Stimulated activated CD4-positive, alpha-beta T cell treated with anti-CD3 and anti-CD28 coated beads, Interleukin-15, amount 100 ng/mL, for 1 hour (primary cell): ENCODE measurements at places on chromosomes 3 and 15.

DNA sequence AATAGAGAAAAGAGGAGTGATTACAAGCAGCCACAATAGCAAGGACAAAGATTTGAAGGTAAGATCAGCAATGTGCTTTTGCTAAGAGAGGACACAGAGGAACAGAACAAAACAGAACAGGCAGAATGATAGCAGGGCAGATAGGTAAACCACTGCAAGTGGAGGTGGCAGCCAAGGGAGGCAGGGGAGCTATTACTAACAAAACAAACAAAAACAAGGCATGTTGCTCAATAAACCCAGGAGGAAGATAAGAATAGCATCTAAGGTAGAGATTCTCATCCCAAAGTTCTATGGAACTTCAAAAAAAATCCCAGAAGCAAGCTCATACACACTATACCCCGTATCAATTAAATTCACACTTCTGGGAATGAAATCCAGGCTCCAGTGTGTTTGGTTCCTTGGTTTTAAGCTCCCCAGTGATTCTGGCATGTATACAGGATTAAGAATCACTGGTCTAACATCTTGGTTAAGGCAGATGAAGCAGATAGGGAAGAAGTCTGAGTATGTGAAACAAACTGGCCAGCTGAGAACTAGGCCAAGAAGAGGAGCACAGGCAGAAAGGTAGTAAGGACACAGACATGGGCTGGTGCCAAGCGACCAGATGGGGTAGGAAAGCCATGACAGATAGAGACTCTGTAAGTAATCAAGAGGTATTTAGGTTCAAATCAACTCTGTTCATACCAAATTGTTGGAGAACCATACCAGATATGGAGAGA, 189.2 kb downstream of the DTWD1 start:
- DNase-seq: no peak

DNA sequence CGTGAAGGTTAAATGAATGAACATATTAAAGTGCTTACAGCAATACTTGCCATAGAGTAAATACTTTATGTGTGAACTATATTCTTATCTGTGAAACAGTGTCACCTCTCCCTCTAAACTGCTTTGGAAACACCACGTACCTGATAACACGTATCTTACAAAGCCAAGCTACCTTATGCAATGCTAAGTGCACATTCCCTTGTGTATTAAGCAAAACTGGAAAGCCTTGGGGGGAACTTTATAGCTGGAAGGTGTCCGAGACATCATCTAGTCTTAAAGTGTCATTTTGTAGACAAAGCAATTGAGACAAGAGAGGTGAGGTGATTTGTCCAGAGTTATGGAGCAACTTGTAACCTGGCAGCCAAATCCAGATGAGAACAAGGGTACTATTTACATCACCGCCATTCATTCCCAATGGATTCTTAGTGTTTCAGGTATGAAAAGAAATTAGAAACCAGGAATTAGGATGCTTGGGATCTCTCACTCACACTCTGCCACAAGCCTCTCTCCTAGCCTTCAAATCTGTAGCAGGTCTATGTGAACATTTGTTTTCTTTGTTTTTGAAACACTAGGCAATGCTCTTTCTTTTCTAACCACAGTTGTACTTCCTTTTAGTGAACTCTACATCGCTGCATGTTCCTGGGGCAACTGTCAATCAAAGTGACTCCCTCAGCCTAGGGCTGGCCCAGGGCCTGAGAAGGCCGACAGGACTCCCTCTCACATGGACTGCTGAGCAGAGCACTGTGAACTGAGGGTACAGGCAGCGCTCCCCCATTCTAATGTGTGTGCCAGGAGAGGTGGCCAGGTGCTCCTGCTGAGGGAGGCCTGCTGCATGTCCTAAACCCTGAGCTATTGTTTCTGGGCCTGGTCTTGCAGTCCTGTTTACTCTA, 13.9 kb upstream of the MGLL start:
- no peak for DNase-seq

DNA sequence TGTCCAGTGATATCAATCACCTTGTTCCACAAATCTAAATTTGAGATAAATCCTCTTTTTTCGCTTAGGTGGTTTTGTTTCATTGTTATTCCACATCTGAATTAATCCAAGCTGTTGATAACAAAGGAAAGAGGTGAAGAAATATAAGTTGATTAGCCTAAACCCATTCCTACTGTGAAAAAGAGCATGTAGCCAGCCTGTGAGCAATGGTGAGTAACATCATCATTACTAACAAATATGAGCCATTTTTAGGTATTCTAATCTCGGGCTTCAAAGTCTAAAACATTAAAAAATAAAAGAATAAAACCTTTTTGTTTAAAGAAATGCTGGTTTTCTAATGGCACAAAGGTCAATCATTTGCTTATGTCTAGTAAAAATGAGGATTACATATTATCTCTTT, 52.1 kb upstream of the P3H2 start:
- no peak for DNase-seq

GRCh38 chr3:19947549-19948225, 790 bp downstream of the RAB5A start:
- DNase-seq: peak; percentile 9

GRCh38 chr3:183161552-183162336, 790 bp downstream of the LAMP3 start:
- DNase-seq: no peak

DNA sequence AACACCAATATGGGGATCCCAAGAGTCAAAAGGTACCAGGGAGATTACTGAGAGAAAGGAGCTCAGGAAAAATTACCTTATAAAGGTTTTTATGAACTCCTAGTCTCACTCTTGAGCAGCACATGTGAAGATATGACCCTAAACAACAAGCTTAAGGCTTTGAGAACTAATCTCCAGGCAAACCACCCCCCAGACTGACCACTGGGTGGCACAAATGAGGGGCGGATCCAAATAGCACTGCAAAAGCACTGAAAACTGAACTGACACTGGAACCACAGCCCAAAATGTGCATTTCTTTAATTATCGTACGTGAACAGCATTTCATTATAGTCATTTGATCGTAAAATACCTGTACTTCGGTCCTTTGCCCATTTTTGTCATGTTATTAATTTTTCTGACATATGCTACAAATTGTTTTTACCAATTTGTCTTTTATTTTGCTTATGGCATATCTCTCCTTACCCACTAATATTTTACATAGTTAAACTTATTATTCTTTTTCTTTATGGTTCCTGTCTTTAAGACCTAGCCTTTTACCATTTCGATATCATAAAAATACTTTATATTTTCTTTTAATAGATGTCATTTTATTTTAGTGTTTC, 31.5 kb upstream of the TFDP2 start:
- no peak for DNase-seq

GRCh38 chr3:42116466-42116865, 25.3 kb downstream of the TRAK1 start:
- DNase-seq: no peak

DNA sequence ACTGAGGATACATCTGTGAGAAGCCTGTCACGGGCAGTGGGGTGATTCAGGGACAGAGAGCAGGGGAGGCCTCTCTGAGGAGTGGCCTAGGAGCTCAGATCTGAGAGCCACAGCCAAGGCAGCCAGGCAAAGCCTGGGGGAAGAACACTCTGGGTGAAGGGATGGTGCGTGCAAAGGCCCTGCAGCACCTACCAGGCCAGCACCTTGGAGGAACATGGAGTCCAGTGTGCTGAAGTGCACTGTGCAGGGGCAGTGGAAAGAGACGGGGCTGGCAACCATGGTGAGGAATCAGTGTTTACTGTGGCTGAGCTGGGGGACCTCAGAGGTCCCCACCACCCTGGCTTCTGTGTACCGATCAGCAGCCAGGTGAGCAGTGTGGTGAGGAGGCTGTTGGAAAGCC, 48.0 kb downstream of the NUP210 start:
- no peak for DNase-seq

DNA sequence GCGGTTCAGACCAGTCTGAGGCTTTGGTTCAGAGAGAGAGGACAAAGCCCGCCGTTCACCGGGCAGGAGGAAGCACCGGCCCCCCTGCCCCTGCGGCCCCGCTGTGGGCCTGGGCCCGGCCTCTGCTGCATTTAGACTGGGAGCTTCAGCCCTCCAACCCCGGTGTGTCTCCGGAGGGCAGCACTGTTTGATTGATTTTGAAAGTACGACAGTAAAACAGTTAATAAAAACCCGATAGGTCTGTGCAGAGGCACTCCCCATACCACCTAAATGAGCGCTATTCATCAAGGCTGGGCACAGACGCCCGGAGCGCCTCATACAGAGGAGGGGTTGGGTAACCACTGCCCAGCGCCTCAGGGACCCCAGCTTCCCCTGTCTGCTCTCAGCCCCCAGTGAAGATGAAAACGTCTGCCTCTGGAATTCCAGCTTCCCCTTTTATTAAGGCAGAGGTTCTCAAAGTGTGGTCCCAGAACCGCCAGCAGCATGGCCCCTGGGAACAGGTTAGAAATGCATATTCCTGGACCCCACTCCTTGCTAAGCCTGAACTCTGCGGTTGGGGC, 256.7 kb upstream of the TLE3 start:
- DNase-seq: no peak

GRCh38 chr15:26298659-26299170, 435.6 kb upstream of the ATP10A start:
- DNase-seq: no peak

GRCh38 chr15:36334059-36334458, 245.4 kb upstream of the CDIN1 start:
- no peak for DNase-seq

GRCh38 chr3:13556917-13557316, 8.0 kb downstream of the FBLN2 start:
- no peak for DNase-seq

- DNase-seq: no peak
These were observed 80.0 kb downstream of the CSNK1G1 start for GRCh38 chr15:64275934-64276333.

DNA sequence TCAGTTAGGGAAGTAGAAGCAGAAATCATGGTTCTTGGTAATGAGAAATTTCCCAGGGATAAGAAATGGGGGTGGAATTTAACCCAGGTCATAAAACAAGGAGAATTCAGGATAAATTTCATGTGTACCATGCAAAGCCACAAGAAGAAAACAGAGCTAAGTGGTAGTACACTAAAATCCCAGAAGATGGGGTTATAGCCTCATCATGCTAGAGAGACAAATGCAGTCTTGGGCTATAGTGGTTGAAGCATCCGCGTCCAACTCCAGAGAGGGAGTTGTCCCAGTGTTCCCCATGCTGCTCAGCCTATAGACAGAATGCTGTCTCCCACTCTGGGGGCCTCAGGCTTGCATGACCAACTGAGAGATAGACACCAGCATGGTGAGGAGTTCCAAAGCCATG, 36.2 kb upstream of the CLRN1 start:
- no peak for DNase-seq

GRCh38 chr3:195859061-195859845, 47.5 kb upstream of the MUC4 start:
- DNase-seq: peak; percentile 69

GRCh38 chr15:52020221-52021085, 1.4 kb downstream of the MAPK6 start:
- DNase-seq: no peak

- no peak for DNase-seq
These were observed 65.9 kb downstream of the THSD4 start for GRCh38 chr15:71180986-71181853.

GRCh38 chr3:69890691-69891090, 108.8 kb upstream of the SAMMSON start:
- DNase-seq: no peak

- no peak for DNase-seq
These were observed 101.3 kb upstream of the ATP11B start for GRCh38 chr3:182692021-182692420.

GRCh38 chr3:183833516-183833915, 8.1 kb upstream of the MAP6D1 start:
- no peak for DNase-seq

DNA sequence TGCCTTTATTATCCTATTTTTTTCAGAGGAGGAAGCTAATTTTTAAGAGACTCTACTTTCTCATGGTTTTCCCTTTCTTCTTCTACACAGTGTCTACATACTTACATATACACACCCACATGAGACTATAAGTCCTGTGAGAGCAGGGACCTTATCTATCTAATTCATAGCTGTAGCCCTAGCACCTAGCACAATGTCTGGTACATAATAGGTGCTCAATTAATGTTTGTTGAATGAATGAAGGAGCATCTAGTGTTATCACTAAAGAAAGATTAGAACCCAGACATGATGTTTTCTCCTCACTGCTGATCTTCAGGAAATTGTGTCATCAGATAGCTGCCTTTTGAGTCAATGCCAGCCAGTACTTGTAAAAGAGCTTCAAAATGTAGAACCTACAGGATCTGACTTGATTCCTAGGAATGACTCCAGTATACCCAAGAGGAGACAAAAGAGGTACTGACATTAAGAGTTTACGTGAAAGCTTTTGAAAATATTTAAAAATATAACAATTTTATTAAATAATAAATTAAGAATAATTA, 2.5 kb downstream of the SCG5 start:
- DNase-seq: no peak

DNA sequence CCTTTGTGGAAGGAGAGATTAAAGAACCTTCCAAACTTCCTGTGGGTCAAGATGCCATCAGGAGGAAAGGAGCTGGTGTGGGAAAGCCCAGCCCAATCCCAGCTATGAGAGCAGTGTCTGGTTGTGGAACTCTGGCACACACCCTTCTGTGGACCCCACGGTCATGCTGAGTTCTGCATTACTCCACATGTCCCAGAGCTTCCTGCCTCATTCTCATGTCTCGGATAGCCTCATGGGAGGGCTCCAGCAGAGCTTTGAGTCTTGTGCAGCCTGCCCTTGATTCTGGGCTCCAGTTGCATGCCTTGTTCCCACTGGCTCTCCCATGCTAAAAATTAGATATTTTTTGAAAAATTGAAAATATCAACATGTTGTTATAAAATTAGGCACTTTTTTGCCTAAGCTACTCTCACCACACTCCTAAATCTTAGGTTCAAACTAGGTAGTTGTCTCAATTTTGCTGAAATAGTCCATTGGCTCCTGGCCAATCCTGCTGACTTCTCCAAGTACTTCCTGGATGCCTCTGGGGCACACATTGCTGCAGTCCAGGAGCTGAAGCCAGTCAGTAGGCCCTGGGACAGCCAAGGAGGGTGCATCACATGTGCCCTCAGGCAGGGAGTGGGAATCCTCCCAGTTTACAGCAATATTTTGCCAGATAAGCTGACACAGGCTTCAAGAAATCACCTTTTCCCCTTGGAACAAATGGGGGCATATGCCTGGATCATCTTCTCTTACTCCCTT, 144.3 kb downstream of the EEFSEC start:
- no peak for DNase-seq

GRCh38 chr3:36736301-36736700, 28.1 kb downstream of the DCLK3 start:
- DNase-seq: no peak

DNA sequence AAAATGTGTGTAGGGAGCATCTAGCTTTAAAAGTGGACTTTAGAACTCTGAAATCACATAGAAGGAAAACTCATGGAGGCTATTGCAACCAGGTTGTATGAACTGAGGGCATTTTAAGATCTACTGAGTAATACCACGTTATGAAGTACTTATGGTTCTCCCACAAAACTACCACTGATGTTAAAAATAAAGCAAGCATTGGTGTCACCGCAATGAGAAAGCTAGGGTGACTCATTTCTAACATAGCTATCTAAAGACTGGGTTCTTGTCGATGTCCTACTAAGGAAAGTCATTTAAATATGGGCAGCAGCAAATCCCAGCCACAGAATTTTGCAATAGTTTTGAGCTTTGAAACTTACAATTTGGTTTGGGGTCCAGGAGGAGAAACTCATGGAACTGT, 584.8 kb downstream of the DIPK2A start:
- DNase-seq: no peak

GRCh38 chr3:176870451-176870850, 326.8 kb downstream of the TBL1XR1 start:
- DNase-seq: no peak
